ENCODE measurements at places on chromosomes 6 and 20.

- no peaks in the 10 kb centered on the region for H3K36me3 ChIP-seq
- no peaks in the 10 kb centered on the region for H3K4me1 ChIP-seq
- no peak overlapping the region for H3K27ac ChIP-seq
- H3K4me3 ChIP-seq = no peak overlapping the region
Observed at GRCh38 chr6:74491844-74492374, 713.9 kb downstream of the COL12A1 start.

GRCh38 chr6:27890445-27891319 is 21.5 kb downstream of the OR2B2 start:
- DNase-seq = peak; percentile 68
- peaks cover 48% of the 10 kb centered on the region for H3K4me1 ChIP-seq
- H3K4me3 ChIP-seq = peak overlapping the region; percentile 37
- H3K27me3 ChIP-seq = no peaks in the 10 kb centered on the region

DNA sequence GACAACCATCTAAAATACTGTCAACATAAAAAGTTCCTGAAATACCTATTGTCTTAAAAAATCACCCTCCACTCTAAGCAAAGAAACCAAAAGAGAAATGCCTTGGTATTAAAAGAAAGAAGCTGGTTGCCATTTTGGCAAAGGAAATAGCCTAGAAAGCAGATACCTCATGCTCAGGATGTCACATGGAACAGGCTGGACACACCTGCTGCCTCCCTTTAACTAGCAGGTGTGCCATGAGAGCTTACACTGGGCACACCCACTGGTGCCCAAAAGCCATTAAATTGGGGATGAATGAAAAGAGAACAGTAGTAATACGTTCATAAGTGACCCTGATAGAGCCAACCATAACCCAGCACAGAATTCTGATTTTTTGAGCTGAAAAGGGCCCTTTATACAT is 1.5 kb downstream of the SLC23A2 start:
- no peaks in the 10 kb centered on the region for H3K27me3 ChIP-seq
- no peak for DNase-seq
- H3K4me1 ChIP-seq = peaks cover 6% of the 10 kb centered on the region

- H3K4me1 ChIP-seq = peaks cover 7% of the 10 kb centered on the region
- no peaks in the 10 kb centered on the region for H3K27me3 ChIP-seq
- H3K36me3 ChIP-seq = peaks cover 8% of the 10 kb centered on the region
- H3K27ac ChIP-seq = peak overlapping the region; percentile 43
- DNase-seq = no peak
- no peak overlapping the region for H3K4me3 ChIP-seq
Observed at GRCh38 chr20:35883778-35884540, 70.3 kb downstream of the SCAND1 start.

DNA sequence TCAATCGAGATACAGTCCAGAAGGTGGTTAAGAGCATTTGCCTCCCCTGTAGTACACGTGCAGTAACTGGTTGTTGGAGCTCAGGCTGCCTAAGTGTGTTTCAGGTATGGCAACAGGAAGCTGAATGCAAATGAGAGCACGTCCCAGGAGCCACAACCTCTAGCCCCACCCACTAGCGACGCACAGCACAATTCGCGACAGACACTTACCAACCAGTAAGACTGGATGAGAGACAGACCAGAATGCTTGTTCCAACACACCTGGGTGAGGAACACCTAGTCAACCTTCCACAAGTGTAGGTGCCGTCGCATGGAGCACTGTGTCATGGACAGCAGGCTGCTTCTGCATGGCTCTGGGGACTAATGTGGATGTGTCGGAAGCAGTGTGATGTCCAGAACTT is 7.2 kb upstream of the SERPINB1 start:
- no peak overlapping the region for H3K27ac ChIP-seq
- H3K27me3 ChIP-seq = no peaks in the 10 kb centered on the region
